ENCODE measurements at places on chromosomes 2 and 18.

GRCh38 chr2:102585847-102586404, 33.4 kb upstream of the SLC9A2 start:
- DNase-seq = no peak

GRCh38 chr2:102142829-102143449, 393 bp downstream of the IL1R1 start:
- DNase-seq = no peak

- no peak for DNase-seq
These were observed 60.4 kb upstream of the CDKL4 start for GRCh38 chr2:39304200-39304599.

DNA sequence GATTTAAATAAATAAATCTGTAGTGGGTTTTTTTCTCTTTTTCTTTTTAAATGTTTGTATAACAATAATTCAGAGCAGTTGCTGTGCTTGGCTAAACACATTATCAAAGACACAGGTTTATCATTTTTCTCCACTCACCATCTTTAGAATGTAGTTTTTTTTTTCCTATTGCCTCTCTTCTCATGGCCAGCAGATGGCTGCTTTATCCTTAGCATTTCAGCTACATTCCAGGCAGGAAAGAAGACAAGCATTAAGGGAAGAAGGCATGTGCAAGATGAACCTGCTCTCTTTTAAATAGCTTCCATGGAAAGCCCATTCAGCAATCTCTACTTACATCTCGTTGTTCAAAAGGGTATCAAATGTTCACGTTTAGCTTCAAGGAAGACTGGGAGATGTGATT, 42.6 kb downstream of the ARHGAP15 start:
- DNase-seq = peak; percentile 72

DNA sequence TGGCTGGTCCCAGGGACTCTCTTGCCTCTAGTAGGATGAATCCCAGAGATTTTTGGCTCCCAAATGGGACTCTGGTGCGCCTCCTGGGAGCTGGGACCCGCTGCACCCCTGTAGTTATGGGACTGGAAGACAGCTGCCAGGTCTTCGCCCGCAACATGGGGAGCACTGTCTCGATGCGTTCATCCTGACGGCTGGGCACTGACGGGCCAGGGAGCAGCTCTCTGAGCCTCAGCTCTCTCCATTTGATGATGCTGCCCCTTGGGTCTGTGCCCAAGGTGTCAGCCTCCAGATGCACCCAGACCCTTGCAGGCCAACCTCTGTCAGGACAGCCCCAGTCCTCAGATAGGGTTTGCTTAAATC, 9.3 kb upstream of the ARMC9 start:
- no peak for DNase-seq

- DNase-seq = no peak
These were observed 52.3 kb downstream of the TDRD15 start for GRCh38 chr2:21175895-21176646.
